ENCODE measurements at places on chromosomes 12 and 14.

DNA sequence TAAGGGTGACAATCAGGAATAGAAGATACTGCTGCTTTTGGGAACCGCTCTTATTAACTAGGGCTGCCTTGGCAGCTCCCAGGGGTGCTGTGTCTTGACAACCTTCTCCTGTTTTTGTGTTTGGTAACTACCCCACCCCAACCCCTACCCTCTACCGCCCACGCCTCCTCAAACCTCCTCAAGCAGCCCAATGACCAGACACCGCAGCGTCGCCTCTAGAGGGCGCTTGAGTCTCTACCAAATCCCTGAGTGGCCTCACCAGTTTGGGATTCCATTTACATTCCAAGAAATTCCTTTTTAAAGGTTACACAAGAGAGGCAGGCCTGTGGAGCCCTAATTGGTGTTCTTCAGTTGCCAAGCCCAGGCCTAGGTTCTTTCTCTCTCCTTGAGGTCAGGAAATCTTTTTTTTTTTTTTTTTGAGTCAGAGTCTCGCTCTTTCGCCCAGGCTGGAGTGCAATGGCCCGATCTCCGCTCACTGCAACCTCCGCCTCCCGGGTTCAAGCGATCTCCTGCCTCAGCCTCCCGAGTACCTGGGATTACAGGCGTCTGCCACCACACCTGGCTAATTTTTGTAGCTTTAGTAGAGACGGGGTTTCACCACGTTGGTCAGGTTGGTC, 72.4 kb upstream of the USP44 start:
- DNase-seq, result no peak

GRCh38 chr14:45298423-45299117, 45.6 kb upstream of the MIS18BP1 start:
- no peak for DNase-seq

GRCh38 chr12:107558816-107559382, 126.7 kb upstream of the PWP1 start:
- DNase-seq, result no peak

DNA sequence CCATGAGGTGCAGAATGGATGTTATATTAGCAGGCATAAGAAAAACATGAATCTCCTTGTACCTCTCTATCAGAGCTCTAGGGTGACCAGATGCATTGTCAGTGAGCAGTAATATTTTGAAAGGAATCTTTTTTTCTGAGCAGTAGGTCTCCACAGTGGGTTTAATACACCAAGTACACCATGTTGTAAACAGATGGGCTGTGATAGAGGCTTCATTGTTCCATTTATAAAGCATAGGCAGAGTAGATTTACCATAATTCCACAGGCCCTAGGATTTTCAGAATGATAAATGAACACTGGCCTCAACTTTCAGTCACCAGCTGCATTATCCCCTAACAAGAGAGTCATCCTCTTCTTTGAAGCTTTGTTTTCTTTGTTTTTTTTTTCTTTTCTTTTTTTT, 185.2 kb downstream of the ERC1 start:
- DNase-seq, result no peak

- no peak for DNase-seq
These were observed 115.9 kb downstream of the NAV3 start for GRCh38 chr12:77946541-77947061.

- no peak for DNase-seq
These were observed 1151.0 kb downstream of the BCL11B start for GRCh38 chr14:98120831-98121464.

- no peak for DNase-seq
These were observed 18.4 kb upstream of the ANKRD33 start for GRCh38 chr12:51869496-51869865.

- DNase-seq, result no peak
These were observed 6.0 kb upstream of the AMN start for GRCh38 chr14:102916347-102917055.

- no peak for DNase-seq
These were observed 30.4 kb downstream of the ARMH4 start for GRCh38 chr14:58121530-58122186.

- no peak for DNase-seq
These were observed 26.9 kb upstream of the FERMT2 start for GRCh38 chr14:52977798-52978197.

GRCh38 chr14:99309220-99309766, 37.3 kb upstream of the BCL11B start:
- no peak for DNase-seq

DNA sequence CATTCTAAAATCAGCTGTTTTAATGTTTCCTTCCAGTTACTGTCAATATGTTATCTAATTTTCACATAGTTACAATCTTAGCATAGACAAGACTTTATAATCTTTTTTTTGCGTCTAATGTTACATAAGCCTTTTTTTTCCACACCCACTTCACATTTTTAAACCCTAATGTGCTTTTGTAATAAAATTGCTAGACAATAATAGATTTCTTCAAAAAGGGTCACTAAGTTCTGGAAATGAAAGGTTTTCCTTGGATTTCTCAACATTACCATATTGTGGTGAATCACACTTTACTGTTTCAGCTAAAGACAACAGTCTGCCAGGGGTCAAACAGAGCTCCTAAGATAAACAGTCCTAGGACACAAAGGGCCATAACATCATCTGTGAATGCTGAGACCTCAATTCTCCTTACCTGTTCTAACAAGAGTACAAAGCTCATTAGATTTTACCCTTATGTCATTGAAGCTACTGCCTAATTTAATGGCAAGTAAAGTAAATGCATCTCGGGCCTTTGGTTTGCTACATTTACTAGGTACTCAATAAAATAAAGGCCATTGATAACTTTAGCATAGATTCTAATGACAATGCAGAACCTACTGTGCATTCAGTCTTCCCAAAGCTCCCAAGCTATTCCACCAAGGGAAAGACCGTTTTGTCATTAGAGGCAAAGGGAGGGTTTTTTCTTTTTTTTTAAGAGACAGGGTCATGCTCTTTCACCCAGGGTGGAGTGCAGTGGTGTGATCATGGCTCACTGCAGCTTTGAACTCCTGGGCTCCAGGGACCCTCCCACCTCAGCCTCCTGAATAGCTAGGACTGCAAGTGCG, 111.2 kb upstream of the SLC38A2 start:
- no peak for DNase-seq

DNA sequence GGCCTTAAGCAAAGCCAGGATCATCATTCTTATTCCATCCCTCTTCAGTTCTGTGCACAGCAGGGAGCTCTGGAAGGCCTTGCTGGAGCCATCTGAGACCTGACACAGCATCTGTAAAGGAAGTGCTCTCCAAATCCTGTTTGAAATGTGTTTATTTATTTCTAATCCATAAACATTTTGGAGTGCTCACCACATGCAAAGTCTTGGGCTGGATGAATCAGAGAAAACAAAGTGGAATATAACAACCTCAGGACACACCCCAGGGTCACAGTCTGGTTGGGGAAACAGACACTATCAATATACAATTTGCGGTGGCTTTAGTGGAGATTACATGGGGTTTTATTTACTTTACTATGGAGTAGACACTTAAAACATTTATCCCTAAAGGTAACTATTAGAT, 54.3 kb downstream of the BMP4 start:
- DNase-seq, result no peak

GRCh38 chr14:59474172-59474571, 9.0 kb upstream of the GPR135 start:
- no peak for DNase-seq

- no peak for DNase-seq
These were observed 34.9 kb upstream of the EML1 start for GRCh38 chr14:99758121-99758821.

GRCh38 chr12:77893918-77894317, 63.2 kb downstream of the NAV3 start:
- no peak for DNase-seq

DNA sequence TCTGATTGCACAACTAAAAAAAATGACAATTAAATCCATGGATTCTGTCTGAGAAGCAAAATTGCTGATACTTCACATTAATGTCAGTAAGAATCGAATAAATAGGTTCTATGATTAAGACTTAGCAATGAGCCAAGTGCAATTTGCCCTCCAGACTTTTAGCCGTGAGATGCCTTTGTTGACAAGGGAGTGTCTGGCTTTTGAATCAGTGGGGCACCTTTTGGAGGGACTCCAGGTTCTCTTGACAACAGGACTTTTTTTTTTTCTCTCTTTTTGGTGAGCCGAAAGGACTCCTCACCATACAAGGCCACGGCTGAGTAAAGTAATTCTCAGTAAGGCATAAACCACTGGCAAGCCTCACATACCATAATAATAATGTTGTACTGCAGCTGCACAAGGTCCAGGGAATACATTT, 4.7 kb upstream of the MDM1 start:
- no peak for DNase-seq

- DNase-seq, result no peak
These were observed 1299.9 kb downstream of the FSCB start for GRCh38 chr14:43207189-43207588.

- DNase-seq, result no peak
These were observed 38.0 kb downstream of the CNTN1 start for GRCh38 chr12:40730281-40730680.

GRCh38 chr12:55074806-55075205, 51.4 kb upstream of the OR9K2 start:
- DNase-seq, result no peak

DNA sequence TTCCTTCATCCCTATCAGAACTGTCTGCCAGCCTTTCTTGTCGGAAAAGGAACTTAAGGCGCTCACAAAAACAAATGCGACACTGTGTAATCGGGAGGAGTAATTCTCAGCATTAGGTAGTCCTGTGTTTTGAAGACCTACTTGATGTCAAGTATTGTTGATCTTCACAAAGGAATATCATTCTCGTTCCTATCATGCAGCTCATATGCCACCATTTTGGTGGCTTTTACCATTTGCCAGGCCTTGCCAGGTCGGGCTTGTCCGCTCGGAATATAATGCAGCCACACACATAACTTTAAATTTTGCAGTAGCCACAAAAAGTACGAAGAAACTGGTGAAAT, 903 bp upstream of the PPP4R3A start:
- no peak for DNase-seq

DNA sequence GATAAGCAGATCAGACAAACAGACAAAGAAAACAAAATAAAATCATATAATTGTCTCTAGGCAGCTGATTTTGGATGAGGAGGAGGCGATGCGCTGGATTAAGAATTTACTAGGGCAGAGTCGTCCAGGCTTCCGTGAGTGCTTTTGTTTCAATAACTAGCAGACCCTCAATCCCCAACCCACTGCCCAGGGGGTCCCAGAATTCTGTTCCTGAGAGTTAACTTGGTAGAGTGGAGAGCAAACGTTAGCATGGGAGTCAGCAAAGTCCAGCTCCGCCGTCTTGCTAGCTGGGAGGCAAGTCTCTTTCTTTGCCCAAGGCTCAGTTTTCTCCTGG, 95.5 kb upstream of the TBX5 start:
- DNase-seq, result no peak

GRCh38 chr12:69834147-69834546, 9.1 kb downstream of the MYRFL start:
- no peak for DNase-seq

DNA sequence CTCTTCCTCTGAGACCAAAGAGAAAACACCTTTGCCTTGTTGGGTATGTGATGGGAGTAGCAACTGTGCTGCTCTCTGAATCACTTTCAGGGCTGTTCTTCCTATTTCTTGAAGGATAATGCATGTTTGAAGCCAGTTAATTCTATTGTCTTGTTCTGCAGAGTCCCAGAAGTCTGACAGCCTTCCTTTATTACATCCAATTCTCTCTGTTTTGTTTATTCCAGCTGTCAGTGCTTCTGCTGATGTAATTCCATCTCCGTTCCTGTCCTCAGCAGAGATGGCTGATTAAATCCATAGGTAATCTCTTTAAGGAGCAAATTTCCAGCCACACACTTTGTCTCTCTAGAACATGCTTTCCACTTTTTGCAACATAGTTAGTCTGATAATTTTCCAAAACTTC, 59.7 kb downstream of the MGAT4C start:
- no peak for DNase-seq

- no peak for DNase-seq
These were observed 25.2 kb downstream of the FAM234B start for GRCh38 chr12:13069380-13069779.

- DNase-seq, result no peak
These were observed 61.6 kb upstream of the GZMB start for GRCh38 chr14:24695265-24696241.

DNA sequence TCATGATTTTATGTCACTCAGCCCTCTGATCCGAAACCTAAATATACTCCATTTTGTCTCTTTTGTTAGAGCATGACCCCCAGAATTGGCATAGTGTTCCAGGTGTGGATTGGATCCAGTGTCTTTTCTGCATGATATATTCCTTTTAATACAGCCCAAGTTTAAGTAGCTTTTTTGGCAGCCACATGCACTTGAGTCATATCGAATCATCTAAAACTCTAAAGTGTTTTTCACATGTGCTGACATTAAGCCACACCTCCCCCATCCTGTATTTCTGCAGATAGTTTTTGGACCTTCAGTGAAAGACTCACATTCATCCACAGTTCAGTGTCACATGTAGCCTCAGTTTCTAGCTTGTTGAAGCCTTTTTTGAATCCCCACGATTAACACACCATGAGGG, 30.6 kb downstream of the BORCS5 start:
- no peak for DNase-seq

- DNase-seq, result no peak
These were observed 602 bp downstream of the PMEL start for GRCh38 chr12:55965240-55965639.

GRCh38 chr12:30985814-30986452, 59.4 kb downstream of the TSPAN11 start:
- DNase-seq, result no peak

GRCh38 chr12:15446807-15447206, 124.5 kb downstream of the PTPRO start:
- DNase-seq, result no peak

GRCh38 chr14:69955855-69956845, 76.9 kb downstream of the SMOC1 start:
- no peak for DNase-seq

GRCh38 chr12:67449591-67450052, 180.5 kb downstream of the CAND1 start:
- DNase-seq, result no peak

GRCh38 chr14:67426161-67426560, 14.2 kb upstream of the PLEK2 start:
- DNase-seq, result no peak

DNA sequence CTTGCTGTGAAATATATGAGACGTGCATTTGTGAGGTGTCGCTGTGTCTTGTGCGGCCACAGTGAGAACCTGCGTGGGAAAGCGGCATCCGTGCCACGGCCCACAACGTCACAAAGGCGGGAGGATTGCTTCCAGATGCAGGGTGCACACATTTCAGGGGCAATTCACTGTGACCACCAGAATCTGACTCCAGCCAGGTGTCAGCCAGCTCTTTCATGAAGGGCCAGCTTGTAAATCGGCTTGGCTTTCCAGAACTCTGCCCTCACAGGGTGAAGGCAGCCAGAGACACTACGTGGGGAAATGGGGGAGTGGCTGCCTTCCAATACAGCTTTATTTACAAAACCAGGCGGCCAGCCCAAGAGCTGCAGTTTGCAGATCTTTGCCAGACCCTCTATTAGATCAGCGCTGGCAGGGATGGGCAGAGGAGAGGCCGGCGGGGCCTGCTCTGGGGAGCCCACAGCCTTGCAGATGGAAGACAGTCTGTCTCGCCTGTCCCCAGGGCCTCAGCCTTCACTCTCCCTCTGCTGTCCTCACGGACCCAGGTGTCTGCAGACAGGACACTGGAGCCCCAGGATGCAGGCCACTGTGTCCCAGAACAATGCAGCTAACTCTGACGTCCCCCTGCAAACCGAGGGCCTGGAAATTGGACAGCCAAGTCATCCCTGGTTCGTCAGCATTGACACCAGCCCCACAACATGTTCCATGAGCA, 53.5 kb downstream of the ADGRD1 start:
- no peak for DNase-seq

All from activated CD8-positive, alpha-beta memory T cell treated with anti-CD3 and anti-CD28 coated beads for 1 hour (primary cell).